ENCODE measurements at places on chromosomes 2 and 18. TPM values are rescaled to one million over a fixed set of nuclear protein-coding genes. Genes with fewer than 3 reads are reported as not detected.

Gene VAPA
- total RNA-seq = 176 TPM

GRCh38 chr2:81550277-81550676 is 1245.7 kb upstream of the LRRTM1 start:
- H3K27ac ChIP-seq = no peak overlapping the region
- H3K36me3 ChIP-seq = no peaks in the 10 kb centered on the region
- H3K4me1 ChIP-seq = no peaks in the 10 kb centered on the region

DNA sequence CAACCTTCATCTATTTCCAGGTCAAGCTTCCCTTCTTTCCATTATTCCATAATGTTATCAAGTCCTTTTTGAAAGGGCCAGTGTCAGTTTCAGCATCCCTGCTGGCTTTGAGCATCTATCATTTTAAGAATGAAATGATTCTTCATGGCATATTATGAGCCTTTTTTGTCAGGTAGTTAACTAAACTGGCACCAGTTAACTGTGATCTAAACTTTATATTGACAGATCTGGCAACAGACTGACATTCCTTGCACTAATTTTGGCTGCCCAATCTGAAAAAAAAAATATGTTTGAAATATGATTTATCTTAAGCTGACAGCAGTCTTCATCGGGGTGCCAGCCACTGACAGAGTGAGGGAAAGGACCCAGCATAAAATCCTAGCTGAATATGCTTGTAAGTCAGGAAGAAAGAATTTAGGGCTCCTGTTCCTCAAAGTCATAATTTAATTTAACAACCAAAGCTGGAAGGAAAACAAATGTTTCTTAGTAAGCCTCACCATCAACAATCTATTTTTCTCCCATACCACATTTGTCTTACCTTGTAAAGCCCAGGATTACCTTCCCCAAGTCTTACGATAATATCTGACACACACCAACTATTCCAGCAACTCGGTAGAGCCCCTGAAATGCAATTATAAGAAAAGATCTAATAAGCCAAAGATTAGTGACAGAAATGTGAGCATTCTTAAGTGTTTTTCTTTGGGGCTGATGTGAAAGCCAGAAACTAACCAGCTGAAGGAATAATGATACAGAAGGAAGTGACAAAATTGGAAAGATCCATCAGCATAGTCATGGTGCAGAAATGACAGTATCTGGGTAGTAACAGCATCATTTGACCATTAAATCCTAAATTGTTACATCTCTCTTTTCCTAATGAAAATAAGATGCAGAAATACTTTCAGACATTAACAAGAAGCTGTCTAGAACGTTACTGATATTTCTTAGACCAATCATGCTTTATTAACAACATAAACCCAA is 228.1 kb downstream of the RBM43 start:
- H3K36me3 ChIP-seq = no peaks in the 10 kb centered on the region
- no peak overlapping the region for H3K4me3 ChIP-seq
- H3K4me1 ChIP-seq = no peaks in the 10 kb centered on the region
- H3K27ac ChIP-seq = no peak overlapping the region

GRCh38 chr2:232533944-232534710 is 5.4 kb upstream of the CHRNG start:
- no peak overlapping the region for H3K4me3 ChIP-seq
- H3K4me1 ChIP-seq = no peaks in the 10 kb centered on the region
- no peak overlapping the region for H3K27ac ChIP-seq
- no peak for DNase-seq
- no peaks in the 10 kb centered on the region for H3K36me3 ChIP-seq

DNA sequence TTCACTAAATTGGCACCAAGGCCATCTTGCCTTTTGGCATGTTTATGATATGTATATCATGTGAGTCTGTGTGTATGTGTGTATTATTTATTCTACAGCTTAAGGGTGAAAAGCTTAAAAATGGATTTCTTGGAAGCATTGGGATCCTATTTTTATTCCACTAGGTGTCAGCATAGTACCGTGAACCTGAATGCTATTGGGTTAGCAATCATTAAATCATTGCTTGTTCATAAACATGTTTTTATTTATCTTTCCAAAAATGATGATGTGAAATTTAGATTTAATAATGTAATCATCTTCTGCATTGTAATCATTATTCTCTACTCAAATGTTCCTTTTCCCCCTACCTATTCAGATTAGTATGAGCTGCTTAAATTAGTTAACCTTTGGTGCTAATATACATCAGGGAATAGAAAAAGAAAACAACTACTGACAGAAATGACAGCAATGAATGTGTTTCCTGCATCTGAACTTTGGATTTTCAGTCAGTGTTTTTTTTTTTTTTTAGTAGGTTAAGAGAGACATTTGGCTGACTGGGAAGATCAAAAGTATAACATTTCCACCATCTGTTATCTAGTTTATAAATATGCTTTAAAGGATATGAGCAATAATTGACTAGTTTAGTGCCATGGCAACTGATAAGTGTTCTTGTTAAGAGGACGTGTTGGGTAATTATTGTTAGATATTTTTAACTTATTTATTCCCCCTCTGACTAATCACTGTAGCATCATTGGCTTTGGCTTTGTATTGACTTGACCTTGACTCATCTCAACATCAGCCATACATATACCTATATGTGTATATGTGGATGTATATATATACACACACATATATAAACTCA is 14.1 kb upstream of the ZSWIM2 start:
- no peak overlapping the region for H3K4me3 ChIP-seq
- DNase-seq = no peak

DNA sequence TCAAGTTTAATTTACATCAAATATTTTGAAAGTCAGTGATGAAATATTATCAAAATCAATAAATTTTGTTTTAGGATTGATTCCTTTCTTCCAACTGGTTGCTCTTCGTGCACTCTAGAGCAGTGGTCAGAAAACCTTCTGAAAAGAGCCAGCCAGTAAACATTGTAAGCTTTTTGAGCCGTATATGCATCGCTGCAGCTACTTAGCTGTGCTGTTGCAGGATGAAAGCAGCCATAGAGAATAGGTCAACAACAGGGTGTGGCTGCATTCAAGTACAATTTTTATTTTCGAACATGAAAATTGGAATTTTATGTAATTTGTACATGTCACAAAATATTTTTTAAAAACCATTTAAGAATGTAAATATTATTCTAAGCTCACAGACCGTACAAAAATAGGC is 94.9 kb downstream of the MGAT5 start:
- no peaks in the 10 kb centered on the region for H3K27me3 ChIP-seq
- H3K27ac ChIP-seq = no peak overlapping the region
- H3K4me3 ChIP-seq = no peak overlapping the region
- DNase-seq = no peak
